ENCODE measurements at places on chromosomes 6 and 20.

DNA sequence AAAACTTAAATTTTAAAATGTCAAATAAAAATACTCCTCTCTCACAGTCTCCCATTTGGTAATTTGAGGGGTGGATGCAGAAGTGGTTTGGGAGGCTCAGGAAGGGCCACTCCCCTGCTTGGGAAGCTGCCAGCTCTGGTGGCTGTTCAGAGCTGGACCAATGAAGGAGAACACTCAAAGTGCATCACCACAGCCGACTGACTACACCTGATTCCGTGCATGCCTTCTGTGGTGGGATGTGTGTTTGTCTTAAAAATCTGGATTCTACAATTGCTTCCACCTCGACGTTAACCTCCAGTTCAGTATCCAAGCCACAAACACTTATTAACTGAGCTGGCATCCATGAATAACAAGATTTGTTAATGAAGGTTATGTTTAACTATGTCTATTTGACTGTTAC, 137.3 kb downstream of the FOXC1 start:
- DNase-seq: no peak

- DNase-seq: no peak
These were observed 28.6 kb downstream of the SPATA2 start for GRCh38 chr20:49886571-49887213.

DNA sequence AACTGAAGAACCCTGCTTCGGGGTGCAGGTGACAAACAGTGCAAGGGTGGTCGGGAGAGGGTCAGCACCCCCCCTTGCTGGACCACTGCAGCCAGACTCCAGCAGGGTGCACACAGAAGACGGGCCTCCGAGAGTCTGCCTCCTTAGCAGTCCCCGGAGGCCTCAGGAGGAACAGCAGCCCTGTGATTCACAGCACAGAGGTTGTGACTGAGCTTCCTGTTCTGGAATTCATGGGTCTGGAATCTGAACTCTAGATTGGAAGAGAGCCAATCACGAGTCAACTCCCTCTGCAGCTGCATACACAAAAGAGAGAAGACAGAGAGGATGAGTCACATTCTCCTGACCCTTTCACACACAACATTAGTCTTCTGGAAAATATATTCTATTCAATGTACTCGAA, 249.0 kb upstream of the OPRM1 start:
- no peak for DNase-seq

DNA sequence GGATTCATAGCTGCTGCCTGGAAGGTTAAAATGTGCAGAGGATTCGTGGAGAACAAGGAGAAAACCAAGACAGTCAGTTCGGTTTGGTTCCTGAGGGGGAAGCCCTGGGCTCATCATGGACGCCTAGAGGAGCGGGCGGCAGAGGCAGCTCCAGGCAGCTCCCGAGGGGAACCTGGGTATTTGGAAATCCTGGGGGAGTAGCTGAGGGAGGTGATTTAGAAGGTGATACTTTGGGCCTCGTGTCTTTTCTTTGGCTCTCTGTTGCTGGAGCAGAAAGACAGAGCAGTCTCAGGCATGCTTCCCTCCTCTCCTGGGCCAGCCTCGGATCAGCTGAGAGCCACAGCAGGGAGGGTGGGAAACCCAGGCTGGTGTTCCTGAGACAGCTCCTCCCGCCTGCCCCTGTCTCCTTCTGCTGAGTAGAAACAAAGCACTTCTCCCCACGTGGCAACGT, 139.5 kb downstream of the DLL1 start:
- no peak for DNase-seq

DNA sequence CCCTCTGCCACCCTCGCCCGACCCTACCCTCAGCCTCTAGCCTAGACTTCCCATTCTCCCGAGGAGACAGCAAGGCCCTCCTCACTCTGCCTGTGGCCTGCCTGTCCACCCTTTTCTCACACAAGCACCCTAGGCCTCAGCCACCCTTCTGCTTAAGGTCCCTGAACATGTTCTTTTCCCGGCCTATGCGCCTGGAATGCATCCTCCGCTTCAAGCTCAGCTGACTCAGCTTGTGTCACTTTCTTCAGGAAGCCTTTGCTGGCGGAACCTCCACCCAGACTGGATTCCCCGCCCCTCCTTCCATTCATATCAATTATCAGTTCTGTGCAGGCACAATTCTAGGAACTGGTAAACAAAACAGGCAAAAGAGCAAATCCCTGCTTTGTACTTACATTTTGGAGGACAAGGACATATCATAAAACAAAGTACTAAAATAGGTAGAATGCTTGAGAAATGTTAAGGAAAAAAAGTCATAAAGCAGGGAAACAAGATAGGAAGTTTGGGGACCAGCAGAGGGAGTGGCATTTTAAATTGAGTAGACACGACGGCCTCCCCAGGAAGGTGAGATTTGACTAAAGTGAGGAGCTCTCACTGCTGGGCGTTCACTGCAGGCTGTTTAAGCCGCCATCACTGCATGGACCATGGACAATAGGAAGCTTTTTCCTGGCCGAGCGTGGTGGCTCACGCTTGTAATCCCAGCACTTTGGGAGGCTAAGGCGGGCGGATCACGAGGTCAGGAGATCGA, 17.9 kb upstream of the SNHG17 start:
- DNase-seq: no peak

DNA sequence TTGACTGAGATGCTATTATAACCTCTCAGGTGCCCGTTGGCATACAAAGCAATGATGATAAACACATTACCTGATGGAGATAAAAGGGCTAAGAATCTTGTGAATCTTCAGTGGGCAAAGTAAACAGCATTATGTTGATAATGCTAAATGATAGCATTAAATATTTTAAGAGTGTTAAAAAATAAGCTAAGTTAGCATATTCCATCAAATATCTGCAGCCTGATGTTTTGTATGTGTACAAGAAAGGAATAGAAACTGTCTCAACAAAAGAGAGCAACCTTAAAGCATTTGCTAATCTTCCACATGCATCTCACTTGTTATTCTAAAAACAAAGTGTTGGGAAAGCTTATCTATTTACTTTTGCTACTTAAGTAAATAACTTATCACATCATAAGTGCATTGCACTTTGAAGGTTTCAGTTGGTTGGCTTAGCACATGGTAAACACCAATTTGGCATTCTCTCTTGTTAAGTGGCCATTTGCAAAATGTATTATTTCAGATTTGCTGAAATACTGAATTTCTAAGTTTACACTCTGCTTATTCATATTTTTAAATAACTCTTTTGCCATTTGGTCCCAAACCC, 151.6 kb downstream of the SYNDIG1 start:
- DNase-seq: no peak

- DNase-seq: no peak
These were observed 1108.2 kb upstream of the GJE1 start for GRCh38 chr6:141024526-141024925.

DNA sequence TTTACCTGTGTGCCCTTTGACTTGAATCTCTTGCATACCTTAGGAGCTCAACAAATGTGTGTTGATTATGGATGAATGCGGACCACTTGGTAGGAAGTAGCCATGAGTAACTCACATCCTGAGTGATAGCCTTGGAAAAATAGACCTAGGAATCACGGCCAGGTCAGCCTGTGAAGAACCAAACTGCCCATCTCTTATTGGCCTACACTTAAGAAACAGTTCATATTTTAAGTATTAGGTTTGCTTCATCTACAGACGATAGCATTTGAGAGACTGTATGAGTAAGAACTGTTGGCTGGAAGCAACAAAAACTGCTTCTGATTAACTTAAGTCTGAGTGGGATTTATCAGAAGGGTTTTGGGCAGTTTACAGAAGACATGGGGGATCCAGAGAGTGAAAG, 320.1 kb upstream of the PRND start:
- no peak for DNase-seq

GRCh38 chr20:23141450-23142161, 55.5 kb upstream of the CD93 start:
- no peak for DNase-seq

GRCh38 chr6:167236239-167236571, 54.9 kb upstream of the UNC93A start:
- no peak for DNase-seq

DNA sequence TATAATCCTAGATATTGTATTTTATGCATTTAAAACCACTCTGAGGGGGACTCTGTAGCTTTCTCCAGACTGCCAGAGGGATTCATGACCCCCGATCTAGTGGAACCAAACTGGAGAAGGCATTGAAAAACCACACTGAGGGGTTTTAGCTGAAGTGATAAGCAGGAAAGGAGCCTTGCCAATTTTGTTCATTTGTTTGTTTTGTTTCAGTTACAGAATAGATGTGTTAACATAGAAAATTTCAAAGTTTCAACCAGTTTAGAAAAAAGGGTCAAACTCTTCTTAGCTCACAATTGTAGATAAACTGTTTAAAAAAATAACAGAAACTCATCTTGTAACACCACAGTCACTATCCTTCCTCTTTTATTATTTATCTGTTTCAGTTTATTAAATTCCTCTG, 19.8 kb downstream of the TAB2 start:
- no peak for DNase-seq

DNA sequence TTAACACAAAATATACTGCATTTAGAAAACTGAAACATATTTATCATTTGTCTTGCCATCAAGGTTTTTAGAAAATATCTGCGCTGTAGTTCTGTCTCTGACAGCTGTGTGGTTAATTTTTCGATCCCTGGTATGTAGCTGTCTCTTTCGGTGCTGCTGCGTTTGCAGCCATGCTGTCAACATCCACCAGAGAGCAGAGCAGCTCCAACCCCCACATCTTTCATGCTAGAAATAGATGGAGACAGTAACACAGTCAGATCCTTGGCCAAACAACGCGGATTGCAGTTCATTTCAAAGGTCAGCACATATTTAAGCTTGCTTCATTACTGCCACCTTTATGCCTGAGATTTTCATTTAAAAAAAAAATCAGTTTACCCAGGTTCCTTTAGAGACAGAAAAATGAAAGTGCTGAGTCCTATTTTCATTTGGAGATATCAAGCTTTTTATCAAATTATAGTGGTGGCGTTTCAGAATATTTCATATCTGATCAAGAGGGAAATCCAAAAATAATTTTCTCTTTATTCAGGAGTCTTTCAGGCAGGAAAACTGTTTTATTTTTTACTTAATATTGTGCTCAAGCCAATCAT, 157.7 kb upstream of the MMS22L start:
- DNase-seq: no peak

DNA sequence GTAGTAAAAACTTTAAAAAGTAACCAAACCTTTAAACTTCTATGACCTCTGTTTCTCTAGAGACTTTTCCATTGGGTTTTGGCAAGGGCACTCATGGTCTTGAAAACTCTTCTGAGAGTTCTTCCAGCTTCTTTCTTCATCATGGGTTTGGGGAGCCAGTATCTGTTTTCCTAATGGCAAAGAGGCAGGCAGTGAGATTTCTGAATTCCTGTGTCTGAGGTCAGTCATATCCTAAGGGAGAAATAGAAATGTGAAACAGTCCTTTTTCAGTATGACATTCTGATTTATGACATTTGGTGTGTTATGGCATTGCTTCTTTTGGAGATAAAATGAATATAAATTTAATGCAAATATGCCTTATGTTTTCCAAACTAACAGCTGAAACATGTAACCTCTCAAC, 518.5 kb upstream of the MARCKS start:
- DNase-seq: no peak

DNA sequence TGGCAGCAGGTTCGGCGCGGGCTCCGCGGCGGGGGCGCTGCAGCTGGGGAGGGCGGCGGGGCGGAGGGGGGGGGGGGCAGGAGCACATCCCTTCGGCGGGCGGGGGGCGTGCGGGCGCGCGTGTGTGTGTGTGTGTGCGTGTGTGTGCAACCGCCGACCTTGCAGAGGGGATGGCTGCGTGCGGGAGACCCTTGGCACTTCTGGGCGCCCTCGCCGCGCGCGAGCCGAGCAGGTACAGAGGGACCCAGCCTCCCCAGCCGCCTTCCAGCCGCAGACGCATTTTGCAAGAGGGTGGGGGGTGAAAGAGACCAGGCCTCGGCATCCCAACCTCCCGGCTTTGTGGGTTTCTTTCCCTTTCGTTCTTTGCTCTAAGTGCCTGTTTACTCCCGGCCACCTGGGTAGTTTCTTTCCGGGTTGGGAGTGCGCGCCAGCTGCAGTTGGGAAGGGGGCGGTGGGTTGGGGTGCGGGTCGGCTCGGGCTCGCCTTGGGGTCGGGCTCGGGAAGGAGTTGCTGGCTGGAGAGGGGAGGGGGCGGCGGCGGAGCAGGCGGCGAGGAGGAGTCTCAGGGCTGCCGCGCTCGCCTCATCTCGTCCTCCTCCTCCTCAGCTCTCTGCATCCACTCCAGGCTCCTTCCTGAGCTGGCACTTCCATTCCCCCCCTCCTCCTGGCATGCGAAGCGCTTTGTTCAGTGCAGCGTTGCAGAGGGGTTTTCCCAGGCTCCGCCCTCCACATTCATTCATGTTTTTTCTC, 620 bp downstream of the HIVEP1 start:
- peak; percentile 81 for DNase-seq

- DNase-seq: no peak
These were observed 13.0 kb downstream of the SERPINB6 start for GRCh38 chr6:2958331-2958711.

DNA sequence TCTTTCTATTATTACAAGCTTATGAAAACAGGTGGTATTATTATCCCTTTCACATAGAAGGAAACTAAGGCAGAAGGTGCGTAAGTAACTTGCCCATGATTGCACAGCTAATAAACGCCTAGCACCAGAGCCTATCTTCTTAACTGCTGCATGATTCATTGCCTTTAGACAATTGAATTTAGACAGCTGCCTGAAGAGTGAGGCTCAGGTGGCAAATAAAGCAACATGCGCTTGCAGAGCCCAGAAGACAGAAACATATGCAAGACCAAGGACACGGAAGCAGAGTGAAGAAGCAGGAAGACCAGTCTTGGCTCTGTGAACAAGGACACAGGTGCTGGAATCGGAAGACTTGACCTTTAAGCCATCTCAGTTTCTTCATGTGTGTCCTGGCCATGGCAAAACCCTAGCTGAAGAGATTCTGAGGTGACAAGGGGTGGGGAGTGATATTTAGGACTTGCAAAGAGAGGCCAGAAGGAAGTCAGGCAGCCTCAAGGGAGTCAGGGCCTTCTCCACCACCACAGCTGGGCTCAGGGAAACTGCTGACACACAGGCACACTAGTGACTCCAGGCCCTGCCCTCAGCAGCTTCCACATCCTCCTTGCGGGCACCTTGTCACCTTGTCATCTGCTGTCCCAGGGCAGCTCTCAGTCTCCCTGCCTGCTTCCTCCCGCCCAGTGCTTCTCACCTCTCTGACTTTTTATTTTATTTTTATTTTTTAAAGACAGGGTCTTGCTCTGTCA, 91.7 kb upstream of the SLC22A16 start:
- DNase-seq: no peak

Measured in activated CD4-positive, alpha-beta T cell treated with anti-CD3 and anti-CD28 coated beads, Interleukin-2, Interleukin-4, amounts not matched to agents 100 ng/mL and 50 ng/mL, durations not matched to agents 16 hours and 8 hours (primary cell).